Stimulated activated CD4-positive, alpha-beta T cell treated with anti-CD3 and anti-CD28 coated beads, Interleukin-2, amount 100 ng/mL, for 4 hours (primary cell): ENCODE measurements at places on chromosomes 11 and 22.
A peak's percentile ranks its signal among the peaks of the same experiment; 100 is the strongest.

DNA sequence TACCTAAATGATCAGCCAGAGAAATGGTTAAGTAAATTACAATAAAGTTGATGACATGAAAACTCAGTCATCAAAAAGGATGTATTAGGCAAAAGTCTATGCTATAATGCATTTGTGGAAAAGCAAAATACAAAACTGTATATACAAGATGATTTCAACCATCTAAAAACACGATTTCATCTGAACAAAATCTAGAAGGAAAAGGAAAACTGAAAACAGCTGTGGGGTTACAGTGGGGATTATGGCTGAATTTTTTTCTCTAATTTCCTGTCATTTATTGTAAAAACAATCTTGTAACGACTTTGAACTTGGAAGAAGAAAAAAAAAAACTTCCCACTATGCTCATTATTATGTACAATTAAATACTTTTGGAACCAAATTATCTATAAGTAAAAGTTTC lies 30.3 kb downstream of the CHEK2 start:
- no peak for DNase-seq

DNA sequence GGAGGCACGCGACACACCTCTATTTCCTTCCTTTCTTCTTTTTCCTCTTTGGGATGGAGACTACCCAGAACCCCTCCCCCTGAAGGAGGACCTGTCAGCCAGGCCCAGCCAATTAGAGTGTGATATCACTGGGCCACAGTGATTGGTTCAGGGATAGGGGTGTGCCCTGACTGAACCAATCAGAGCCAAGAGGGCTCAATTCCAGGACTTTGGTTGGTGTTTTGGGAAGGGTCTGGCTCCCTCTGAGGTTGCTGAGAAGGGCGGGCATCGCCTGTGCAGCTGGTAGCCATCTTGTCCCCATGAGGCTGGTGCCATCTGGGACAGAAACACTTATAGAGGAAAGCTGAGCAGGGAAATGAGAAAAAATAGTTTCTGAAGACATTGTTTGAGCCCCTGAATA lies 71.4 kb downstream of the CHST1 start:
- DNase-seq = no peak

GRCh38 chr22:19065929-19066328 lies 56.3 kb downstream of the DGCR2 start:
- no peak for DNase-seq

GRCh38 chr22:29838599-29838956 lies 504 bp upstream of the ASCC2 start:
- no peak for DNase-seq

DNA sequence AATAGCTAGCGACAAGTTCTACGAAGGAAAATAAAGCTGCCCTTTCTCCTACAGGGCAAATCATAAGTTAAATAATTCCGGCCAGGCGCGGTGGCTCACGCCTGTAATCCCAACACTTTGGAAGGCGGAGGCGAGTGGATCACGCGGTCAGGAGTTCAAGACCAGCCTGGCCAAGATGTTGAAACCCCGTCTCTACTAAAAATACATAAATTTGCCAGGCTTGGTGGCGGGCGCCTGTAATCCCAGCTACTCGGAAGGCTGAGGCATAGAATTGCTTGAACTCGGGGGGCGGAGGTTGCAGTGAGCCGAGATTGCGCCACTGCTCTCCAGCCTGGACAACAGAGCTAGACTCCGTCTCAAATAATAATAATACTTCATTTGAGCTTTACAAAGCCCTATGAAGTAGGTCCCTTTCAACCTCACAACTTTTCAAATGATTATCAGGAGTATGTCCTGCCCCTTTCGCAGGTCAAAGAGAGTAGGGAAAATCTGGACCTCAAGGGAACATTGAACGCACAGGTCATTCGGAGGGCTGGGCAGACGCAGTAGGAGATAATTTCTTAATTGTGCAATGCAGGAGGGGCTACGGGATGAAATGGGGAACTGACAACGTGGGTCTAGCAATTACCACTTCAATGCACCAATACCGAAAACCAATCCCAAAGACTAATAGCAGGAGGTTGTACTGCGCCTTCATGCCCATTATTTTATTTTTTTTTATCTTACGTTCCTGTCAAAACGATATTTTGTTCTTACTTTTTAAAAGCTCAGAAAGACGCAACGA lies 590 bp downstream of the COMMD9 start:
- DNase-seq = no peak

- no peak for DNase-seq
Measured at GRCh38 chr11:64140082-64140481, 25.8 kb downstream of the MACROD1 start.

GRCh38 chr11:118010738-118011461 lies 24.7 kb downstream of the IL10RA start:
- DNase-seq = no peak

DNA sequence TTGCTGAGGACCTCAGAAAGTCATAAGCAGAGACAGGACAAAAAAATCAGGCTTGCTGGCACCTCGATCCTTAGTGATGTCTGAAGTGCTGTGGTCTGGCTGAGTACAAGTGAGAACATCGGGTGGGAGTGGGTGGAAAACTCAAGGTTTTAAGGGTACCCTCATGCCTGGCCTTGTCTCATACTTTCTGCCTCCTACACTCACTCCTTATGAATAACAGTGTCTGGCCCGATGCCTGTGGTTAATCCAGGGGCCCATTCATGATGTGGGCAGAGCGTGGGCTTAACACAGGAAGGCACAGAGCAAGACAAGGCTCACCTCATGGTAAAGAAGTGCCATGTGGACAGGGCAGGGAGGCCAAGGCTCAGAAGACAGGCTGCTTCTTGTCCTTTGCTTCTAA lies 11.0 kb upstream of the UCP3 start:
- peak; percentile 32 for DNase-seq

- no peak for DNase-seq
Measured at GRCh38 chr11:6209801-6210200, 4.4 kb downstream of the C11orf42 start.

DNA sequence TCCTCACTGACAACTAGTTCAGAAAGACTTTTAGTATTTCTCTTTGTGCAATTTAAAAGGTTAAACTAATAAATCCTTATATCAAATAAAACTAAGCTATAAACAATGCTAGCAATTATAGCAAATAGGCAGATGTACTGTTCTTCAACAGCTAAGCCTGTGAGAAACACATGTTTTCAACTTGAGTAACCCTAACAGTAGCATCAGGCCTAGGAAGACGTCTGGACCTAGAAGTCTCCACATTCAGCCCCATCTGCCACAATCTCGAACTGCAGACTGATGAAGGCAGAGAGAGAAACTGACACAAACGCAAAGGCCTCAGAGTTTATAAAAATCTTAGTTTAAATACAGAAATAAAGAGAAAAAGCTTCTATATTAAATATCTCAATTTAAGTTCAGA lies 2.5 kb downstream of the ST13 start:
- DNase-seq = no peak

DNA sequence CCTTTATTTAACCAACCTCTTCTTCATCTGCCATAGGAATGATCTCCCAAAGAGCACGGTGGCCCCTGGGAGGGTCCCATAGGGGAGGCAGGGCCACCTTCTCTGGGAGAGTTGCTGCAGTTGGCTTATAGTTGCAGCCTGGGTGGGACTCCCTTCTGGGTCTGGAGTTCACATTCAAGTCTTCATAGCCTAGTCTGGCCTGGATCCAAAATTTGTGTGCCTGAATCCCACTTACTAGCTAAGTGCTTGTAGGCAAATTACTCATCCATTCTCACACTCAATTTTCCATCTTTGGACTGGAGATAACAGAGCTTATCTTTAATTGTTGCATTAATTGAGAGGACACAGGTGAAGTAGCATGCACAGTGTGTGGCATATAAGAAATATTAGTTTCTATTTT lies 163.6 kb downstream of the GRIK4 start:
- no peak for DNase-seq

DNA sequence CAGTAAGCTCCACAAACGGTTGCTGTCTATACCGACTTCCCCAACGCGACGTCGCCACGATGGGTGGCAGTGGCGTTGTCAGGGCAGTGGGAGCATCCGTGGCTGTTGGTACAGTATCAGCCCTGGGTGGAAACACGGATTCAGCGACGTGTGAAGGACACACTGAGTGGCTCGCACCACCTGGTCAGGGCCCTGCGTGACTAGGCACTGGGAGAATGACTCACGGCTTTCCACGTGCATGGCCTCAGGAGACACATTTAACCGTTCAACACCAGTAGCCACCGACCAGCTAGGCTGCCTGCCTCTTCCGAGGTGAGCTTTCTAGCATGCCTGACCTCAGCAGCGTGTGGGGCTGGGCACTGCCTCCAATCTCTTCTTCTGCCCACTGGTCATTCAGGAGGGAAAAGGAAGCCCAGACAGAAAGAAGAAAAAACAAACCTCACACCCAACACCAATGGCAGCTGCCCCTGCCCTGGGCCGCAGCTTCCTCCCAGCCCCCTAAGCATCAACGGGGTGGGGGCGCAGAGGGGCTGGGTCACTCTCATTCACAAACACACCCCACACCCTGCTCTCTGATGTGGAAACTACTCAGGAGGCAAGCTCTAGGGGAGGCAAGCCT lies 59.0 kb downstream of the MYH9 start:
- no peak for DNase-seq

GRCh38 chr11:91947215-91947820 lies 277.3 kb upstream of the FAT3 start:
- no peak for DNase-seq

GRCh38 chr22:32018056-32018455 lies 25.0 kb upstream of the SLC5A1 start:
- DNase-seq = no peak

DNA sequence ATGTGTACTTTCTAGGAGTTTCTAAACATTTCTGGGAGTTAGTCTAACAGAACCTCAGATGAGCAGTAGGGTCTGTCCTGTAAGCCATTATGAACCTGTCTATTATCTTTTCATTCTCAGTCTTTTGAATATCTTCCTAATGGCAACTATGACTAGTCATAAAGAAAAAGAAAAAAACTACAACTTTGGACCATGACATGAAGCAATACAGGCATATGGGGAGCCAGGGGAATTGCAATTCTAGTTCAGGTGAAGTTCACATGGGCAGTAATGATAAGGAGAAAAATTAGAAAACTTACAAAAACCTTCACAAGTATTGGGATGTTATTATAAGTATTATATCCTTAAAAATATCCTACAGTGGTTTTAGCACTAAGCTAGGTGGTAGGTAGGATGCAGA lies 649.0 kb upstream of the ANO5 start:
- DNase-seq = no peak
